Activated T-cell treated with anti-CD3 and anti-CD28 coated beads, Interleukin-2, amount 50 U/mL, for 1 hour (primary cell): ENCODE measurements at places on chromosomes 3 and 15.

DNA sequence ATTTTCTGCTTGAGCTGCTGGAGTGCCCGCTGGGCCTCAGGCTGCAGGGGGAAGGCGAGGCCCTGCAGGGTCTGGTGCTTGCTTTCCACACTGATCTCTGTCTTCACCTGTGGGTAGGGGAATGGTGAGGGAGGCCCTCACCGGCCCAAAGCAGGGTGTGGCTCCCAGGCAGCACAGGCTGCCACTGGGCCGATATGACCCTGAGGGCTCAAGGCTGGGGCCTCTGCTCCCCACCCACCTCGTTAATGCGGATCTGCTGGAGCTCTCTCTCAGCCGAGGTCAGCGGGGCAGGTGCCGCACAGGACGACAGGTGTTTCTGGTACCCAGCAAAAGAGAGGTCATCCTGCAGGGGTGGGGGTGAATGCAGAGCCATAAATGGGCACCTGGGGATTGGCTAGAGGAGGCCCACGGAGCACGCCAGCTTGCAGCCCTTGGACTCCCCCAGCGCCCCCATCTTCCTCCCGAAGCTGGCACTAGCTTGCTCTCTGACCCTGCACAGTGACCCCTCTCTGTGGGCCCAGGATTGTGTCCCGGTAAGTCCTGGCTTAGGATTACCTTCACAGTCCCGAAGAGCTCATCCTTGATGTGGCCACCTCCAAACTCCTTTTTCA is 5.5 kb upstream of the TLR9 start:
- no peak for DNase-seq

- no peak for DNase-seq
These were observed 28.0 kb downstream of the GABRB3 start for GRCh38 chr15:26744894-26745293.

DNA sequence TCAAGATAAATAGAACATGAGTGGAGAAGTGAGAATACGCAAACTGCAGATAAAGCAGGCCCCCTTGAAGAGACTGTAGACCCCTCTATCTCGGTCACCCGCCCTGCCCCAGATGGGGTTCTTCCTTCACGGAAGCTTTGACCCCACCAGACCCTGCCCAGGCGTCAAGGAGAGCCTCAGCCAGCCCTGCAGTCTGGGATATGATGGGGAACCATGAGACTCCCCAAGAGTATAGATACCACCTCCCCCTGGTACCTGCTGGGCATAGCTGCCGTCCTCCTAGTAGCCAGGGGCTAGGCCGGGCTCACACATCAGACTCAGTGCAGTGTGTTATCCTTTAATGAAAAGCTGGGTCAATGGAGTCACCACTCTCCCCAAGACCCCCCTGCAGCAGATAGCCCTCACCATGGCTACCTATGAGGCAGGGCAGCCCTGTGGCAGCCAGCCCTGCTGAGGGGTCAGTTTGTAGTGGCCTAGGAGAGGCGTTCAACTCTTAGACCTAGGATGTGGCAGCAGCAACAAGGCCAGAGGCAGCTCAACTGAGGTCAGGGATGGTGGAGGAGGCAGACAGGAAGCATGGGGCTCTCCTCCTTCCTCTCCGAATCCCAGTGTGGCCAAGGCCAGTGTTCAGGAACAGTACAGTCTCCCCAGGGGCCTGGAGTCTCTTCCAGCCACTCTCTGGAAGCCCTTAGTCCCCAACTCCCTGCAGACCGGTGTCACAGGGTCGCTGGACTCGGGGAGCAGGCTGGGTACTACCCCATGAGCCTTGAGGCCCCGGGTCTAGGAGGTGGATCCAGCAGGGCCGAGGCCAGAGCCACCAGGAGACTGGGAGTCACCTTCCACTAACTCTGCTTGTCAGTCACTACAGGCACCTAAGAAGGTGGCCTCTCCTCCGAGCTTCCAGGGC is 26.1 kb downstream of the PLXNB1 start:
- peak; percentile 5 for DNase-seq

DNA sequence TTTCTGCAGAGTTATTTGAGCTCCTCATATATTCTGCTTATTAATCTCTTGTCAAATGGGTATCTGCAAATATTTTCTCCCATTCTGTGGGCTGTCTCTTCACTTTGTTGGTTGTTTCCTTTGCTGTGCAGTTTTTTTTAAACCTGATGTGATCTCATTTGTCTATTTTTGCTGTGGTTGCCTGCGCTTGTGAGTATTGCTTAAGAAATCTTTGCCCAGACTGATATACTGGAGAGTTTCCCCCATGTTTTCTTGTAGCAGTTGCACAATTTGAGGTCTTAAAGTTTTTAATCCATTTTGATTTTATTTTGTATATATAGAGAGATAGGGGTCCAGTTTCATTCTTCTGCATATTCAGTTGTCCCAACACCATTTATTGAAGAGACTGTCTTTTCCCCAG is 102.3 kb downstream of the POLQ start:
- no peak for DNase-seq

- DNase-seq: no peak
These were observed 62.4 kb downstream of the CD200 start for GRCh38 chr3:112395181-112395895.

- no peak for DNase-seq
These were observed 1011.7 kb downstream of the SQOR start for GRCh38 chr15:46646490-46646889.

- no peak for DNase-seq
These were observed 75.9 kb downstream of the RAB7A start for GRCh38 chr3:128801779-128802380.

DNA sequence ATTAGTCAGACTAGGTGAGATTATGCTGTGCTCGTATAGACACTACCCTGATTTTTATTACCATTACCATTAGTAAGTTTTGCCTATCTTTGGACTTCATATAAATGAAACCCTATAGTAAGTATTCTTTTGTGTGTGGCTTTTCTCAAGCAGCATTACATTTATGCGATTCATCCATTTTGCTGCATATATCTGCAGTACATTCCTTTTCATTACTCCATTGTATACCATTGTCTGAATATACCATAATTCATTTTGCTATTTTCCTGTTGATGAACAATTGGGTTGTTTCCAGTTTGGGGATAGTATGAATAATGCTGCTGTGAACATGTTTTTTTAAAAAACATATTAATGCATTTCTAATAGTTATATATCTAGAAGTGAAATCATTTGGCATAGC is 45.3 kb downstream of the TMEM212 start:
- DNase-seq: no peak

GRCh38 chr15:48802257-48802656 is 8.6 kb downstream of the CEP152 start:
- DNase-seq: no peak

DNA sequence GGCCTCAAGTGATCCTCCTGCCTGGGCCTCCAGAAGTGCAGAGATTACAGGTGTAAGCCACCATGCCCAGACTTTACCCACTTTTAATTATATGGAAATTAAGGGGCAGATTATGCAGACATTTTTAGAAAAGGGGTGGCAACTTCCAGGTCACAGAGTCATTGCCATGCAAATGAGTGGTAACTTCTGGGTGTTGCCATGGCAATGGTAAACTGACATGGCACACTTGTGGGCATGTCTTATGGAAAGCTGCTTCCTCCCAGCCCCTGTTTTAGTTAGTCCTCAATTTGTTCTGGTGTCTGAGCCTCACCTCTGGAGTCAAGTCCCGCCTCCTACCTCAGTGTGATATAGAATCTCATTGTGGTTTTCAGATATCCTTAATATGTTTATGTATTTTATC is 49.7 kb downstream of the PCNP start:
- no peak for DNase-seq

GRCh38 chr3:177860184-177860583 is 662.9 kb upstream of the TBL1XR1 start:
- DNase-seq: no peak

GRCh38 chr3:77489216-77489615 is 449.3 kb downstream of the ROBO2 start:
- no peak for DNase-seq

DNA sequence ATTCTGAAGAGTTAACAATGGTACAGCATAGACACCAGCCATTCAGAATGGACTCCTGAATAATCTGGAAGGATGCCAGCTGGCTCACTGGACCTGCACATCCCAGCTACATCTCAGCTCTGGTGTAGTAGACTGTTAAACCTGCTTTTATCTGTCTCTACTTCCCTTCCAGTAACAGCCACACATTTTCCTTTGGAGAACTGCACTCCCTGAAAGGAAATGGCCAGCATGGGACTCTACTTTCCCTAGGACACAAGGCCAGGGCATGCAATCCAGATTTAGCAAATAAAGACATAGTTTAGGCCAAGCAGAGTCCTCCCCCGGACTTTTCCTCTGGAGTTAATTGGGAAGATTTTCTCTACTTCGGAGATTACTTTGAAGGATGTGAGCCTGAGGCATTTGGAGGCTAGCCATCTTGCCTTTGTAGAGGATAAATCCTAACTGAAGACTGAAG is 82.7 kb upstream of the TCF12 start:
- DNase-seq: no peak

- no peak for DNase-seq
These were observed 8.6 kb downstream of the ZNF445 start for GRCh38 chr3:44468572-44469520.

- no peak for DNase-seq
These were observed 93.8 kb upstream of the PDZRN3 start for GRCh38 chr3:73718326-73719110.

DNA sequence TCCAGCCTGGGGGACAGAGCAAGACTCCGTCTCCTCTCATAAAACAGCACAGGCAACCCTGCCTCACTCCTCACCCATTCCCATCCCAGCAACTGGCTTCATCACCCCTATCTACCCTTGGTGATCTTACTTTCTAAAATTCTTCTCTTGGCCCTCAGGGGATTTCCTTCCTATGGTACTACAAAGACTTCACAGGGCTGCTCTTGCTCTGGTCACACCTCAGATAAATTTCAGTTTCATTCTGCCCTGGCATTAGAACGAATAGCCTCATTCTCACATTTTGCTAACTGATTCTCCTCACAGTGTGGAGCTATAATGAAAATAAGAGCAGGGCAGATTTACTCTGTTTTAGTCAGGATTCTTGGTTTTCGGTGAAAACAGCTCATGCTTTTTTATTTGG is 22.1 kb upstream of the CRBN start:
- no peak for DNase-seq

- DNase-seq: no peak
These were observed 9.6 kb downstream of the LRRK1 start for GRCh38 chr15:100928632-100929280.

DNA sequence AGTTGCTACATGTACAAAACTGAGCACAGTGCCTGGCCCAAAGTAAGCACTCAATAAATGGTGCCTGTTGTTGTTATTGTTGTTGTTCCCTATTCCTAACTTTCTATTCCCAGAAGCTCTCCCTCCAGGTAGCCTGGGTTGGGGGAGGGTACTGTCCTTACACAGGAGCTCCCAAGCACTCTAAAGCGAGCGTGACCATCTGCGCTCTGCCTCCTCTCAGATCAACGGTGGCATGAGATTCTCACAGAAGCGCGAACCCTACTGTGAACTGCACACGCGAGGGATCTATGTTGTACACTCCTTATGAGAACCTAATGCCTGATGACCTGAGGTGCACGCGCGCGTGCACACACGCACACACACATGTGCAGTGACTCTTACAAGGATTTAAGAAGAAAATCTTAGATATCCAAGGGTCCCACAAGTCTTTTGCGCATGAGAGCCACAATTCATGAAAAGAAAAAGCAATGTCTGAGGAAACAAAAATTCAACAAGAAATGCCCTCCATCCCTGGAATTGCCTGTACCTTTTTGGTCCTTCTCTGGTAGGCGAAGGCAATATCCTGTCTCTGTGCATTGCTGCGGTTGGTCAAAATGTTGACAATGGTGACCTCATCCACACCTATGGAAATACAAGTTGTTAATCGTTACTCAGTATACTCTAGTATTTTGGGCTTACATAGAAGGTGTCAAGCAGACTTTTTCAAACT is 33.7 kb downstream of the ANXA2 start:
- no peak for DNase-seq
